ENCODE measurements at places on chromosomes 3 and 15.

GRCh38 chr3:4174791-4175190 is 128.4 kb upstream of the SETMAR start:
- DNase-seq, result no peak

DNA sequence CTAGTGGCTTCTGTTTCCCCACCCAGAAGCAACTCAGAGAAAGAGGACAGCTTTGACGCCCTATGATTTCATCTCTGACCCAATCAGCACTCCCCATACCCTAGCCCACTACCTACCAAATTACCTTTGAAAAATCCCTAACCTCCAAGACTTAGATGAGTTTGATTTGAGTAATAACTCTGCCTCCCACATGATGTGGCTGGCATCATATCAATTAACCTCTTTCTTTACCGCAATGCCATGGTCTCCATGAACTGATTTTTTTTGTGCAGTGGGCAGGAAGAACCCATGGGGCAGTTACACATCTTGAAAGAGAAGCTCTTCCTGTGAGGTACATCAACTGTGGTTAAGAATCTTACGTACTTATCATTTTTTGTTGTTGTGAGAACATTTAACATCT is 25.5 kb upstream of the APOD start:
- DNase-seq, result no peak

DNA sequence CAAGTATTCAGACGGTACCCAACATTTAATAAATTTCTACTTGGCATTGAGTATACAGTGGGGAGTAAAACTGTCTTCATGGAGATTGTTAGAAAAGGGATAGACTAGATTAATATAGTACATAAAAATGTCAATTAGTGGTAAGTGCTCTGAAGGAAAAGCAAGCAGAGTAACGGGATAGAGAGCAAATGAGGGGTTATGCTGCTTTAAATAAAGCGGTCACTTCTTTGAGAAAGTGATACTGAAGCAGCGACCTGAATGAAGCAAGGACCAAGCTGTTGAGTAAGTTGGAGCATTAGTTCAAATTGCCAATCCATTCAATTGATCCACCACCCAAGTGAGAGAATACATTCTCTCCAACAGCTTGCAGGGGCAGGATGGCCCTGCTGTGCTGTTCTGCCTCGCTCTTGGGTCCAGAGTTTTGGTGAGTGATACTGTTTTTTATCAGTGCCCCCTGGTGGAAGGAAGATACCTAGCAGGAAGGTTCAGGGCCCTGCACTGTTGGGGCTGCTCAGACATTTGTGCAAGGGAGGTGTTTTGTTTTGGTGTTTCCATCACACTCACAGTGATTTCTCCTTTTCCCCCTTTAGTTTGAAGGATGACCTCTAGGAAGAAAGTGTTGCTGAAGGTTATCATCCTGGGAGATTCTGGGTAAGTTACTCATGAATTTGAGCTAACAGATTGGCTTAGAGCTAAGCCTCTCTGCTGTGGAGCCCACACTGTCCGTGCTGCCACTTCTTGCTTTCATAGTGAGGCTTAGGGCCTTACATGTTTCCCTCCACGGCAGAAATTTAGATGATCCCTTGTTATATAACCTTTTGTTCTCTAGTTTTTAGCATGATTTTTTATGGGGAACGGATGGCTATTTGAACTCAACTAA is 69.0 kb downstream of the RAB7A start:
- DNase-seq, result peak; percentile 59

DNA sequence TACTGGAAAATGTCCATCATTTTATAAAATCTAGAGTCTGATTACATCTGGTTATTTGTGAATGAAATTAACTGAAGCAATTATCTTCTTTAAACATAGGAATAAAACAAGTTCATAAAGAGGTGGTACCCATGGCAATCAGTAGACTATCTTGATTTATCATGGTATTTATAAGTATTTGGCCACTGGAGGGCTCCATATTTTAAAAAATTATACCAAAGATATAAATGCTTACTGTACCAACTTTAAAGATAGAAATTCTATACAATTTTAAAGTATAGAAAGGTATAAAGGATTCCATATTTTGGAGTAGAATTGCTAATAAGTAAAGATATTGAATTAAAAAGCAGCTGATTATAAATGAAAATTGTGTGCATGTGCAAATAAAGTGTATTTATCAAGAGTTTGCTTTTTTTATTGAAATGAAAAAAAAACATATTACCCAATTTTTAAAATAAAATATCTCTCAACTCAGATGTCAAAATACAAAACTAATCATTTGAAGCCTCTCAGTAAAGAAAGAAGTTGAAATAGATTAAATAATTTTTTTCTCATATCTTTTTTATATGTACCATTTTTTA is 105.3 kb downstream of the BBX start:
- no peak for DNase-seq

DNA sequence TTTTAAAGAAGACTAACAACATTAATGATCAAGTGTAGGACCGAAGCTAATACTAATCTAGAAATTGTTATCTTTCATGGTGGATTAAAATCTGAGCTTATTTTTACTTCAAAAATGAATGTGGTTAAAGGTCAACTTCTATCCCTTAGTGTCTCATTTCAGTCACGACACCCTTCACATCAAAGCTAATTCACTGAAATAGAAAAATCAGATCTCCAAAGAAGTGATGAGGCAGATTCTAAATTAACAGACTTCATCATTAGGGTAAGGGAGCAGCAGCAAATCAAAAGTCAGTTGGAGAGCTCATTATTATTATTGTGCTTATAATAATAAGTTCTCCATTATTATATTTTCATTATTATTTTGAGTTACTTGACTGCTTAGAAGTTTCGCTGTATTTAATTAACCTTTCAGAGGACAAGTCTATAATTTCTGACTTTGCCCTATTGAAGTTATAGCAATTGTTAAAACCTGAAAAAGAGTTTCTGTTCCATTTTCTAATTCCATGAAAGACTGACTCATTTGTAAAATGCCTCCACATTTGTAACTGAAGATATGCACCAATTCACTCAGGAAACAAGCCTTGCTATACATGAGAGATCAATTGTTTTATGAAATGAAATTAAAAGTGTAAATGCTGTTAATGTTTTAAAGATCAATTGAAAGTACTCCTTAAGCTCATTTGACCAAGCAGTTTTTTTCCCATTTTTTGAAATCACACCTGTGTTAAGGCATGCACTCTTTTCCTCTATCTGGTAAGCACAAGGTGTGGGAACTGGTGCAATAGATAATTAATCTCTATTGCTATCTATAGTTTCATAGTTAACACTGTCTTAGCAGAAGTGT is 23.1 kb upstream of the CMC1 start:
- DNase-seq, result no peak

DNA sequence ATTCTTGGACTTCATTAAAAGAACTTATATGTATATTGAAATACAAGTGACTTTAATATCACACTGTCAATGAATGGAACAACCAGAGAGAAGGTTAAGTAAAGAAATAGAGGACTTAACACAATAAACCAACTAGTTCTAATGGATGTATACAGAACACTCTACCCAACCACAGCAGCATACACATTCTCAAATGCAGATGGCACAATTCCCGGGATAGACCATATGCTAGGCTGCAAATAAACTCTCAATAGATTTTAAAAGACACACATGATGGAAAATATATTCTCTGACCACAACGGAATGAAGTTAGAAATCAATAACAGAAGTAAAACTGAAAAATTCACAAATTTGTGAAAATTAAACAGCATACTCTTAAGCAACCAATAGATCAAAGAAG is 214.3 kb upstream of the LINGO1 start:
- DNase-seq, result no peak

DNA sequence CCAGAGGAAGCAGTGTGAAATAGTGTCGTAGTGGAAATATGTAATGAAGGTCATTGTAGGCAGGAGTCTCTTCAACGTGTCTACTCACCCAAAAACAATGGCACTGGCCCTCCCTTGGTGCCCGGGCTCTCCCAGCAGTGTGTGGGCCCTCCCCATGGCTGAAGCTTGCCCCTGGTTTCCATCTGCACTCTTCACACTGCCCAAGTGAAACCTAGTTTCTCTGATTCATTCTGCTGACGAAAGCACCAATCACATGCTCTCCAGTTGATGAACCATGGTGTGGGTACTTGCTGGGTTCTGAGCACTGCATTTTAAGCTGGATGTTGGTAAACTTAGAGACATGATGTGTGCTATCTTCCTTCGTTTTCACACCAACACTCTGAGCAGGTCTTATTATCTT is 61.0 kb upstream of the AGBL1 start:
- no peak for DNase-seq

GRCh38 chr3:140763532-140763931 is 85.7 kb downstream of the TRIM42 start:
- no peak for DNase-seq

- DNase-seq, result no peak
These were observed 4.9 kb downstream of the MNS1 start for GRCh38 chr15:56460071-56460470.

- DNase-seq, result no peak
These were observed 153.5 kb upstream of the MEIS2 start for GRCh38 chr15:37253877-37254276.

DNA sequence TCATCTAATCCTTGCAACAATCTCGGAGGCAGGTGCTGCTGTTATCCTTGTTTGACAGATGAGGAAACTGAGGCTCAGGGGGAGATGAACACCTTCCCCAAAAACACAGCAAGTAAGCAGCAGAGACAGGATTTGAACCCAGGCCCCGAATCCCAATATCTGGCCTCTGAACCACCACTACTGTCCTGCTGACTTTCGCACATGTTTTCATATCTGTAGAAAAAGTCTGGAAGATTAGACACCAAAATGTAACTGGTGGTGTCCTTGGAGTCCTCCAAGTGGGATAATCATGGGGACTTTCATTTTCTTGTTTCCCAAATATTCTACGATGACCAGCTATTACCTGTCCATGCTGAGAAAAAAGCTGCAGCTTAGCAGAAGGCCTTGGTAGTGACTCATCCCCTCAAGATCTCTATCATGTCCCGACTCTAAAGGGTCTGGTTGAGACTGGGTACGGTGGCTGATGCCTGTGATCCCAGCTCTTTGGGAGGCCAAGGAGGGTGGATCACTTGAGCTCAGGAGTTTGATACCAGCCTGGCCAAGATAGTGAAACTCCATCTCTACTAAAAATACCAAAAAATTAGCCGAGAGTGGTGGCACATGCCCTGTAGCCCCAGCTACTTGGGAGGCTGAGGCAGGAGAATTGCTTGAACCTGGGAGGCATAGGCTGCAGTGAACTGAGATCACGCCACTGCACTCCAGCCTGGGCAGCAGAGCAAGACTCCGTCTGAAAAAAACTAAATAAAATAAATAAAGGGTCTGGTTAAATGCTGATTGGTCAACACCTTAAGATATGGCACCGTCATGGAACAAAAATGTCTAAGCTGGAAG is 8.6 kb downstream of the IRAK2 start:
- peak; percentile 23 for DNase-seq

GRCh38 chr3:173774294-173774693 is 376.8 kb downstream of the NLGN1 start:
- peak; percentile 3 for DNase-seq

DNA sequence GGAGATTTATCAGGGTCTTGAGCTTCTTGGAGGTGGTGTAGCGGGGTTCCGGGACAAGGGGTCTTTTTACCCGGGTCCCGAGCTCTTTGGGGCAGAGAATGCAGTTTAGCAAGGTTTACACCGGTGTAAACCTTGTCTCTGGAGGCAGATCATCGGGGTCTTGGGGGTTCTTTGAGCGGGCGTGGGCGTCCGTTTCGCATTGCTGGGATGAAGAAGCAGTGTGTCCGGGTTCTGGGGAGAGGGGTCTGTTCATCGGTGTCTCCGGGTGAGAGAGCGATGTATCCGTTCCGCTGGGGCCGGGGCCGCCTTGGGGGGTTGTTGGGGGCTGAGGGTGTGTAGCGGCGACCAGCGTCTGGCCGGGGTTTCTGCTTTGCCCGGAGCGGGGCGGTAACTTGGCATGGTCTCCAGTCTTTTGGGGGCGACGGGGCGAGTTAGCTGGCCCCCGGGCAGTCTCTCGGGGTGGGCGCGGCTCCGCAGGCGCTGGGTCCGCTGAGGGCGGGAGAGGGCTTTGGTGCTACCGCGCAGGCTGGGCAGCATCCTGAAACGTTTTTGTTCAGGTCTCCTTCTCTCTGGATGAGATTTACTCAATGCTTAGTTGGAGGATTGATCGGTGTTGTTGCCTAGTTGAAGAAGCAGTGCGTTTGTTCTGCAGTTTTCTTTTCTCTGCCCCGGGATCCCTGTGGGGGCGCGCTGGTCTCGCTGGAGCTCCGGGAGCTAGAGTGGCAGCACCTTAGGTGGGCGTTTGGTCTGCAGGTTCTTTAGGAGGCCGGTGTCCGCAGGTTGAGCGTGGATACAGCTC is 843 bp downstream of the GLCE start:
- peak; percentile 34 for DNase-seq

DNA sequence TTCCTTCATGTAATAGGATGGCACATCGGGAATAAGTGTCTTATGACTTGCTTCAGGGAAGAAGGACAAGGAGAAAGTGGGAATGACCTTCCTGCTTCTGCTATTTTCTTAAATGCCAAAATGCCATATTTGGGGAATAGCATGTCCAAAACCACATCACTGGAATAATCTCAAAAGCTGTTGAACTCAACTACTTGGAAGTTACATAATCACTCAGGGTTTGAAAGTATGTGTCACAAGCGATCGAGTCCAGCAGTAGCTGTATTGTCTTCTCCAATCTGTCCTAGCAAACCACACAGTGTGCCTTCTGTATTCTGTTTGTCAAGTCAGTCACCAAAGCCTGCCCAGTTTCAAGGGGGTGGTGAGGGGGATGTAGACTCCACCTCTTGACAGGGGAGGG is 58.3 kb upstream of the GADL1 start:
- DNase-seq, result peak; percentile 16

- DNase-seq, result no peak
These were observed 97.8 kb downstream of the NUP210 start for GRCh38 chr3:13322324-13322723.

- no peak for DNase-seq
These were observed 53.5 kb downstream of the TLE3 start for GRCh38 chr15:70044168-70044567.

GRCh38 chr15:99473981-99474906 is 91.5 kb upstream of the MEF2A start:
- DNase-seq, result no peak

GRCh38 chr3:40255532-40255931 is 54.0 kb upstream of the EIF1B start:
- no peak for DNase-seq

GRCh38 chr3:121794264-121794983 is 40.4 kb downstream of the IQCB1 start:
- no peak for DNase-seq

GRCh38 chr3:73314151-73314951 is 252.9 kb downstream of the EBLN2 start:
- DNase-seq, result no peak

DNA sequence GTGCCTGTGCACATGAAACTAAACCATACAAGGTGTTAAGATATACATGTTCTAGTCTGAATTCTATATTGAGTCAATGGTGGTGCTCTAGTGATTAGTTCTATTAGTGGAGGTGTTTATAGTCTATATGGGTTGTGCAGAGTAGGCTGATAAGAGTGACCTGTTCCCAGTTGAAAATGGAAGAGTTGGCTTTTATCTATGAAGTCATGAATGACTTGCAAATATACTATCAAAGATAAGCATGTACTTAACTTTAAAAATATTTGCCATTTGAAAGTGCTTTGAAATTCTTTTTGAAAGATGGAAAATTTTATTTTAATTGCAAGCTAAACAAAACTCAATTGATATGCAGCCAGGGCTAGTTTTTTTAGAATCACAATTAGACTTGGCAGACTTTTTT is 150.6 kb upstream of the SGO1 start:
- no peak for DNase-seq

- DNase-seq, result no peak
These were observed 76.9 kb downstream of the RPN1 start for GRCh38 chr3:128573707-128574162.

- DNase-seq, result no peak
These were observed 29.7 kb upstream of the NDUFB4 start for GRCh38 chr3:120566243-120566975.

- peak; percentile 51 for DNase-seq
These were observed 34.3 kb downstream of the U2SURP start for GRCh38 chr3:143035466-143036211.
